Lower leg skin (tissue), 4 donors: ENCODE measurements at places on chromosomes 4 and X.

- DNase-seq = no peak
Measured at GRCh38 chr4:137421796-137422195, 110.5 kb downstream of the PCDH18 start.

DNA sequence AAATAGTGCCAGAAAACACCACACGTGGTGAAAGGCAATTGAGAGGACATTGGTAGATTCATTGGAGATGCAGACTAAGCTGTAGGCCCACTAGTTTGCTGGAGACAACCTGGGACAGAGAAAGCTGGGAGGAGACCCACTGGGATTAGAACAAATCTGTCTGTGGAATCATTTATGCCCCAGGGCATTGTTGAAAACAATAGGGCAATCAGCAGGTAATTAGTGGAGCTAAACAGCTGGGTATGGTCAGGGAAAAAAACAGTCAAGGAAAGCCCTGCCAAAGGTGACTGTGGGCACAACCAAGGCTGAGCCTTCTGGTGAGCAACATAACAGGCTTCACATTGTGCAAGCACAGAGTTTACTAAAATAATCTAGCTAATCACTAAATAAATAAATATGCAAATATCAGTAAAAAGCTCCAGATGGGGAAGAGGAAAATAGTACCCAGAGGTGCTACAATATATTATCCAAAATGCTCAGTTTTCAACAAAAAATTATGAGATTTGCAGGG lies 9.0 kb downstream of the TCEAL3 start:
- DNase-seq = no peak

- no peak for DNase-seq
Measured at GRCh38 chr4:25154594-25155265, 5.5 kb downstream of the SEPSECS start.

DNA sequence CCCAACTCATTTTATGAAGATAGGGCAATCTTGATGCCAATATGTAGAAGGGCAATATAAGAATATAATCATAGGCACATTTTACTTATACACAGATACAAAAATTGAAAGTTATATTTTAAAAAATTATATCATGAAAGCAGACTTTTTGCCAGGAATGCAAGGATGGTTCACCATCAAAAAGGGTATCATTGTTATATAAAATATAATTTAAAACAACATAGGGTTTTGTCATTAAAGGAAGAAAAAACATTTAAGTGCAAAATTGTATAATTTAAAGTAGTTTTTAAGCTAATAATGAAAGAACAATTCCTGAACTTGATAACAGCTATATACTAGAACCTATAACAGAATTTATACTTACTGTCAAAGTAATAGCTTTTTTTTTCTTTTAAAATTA lies 15.9 kb downstream of the AREG start:
- DNase-seq = no peak

GRCh38 chr4:151530230-151530629 lies 121.3 kb downstream of the FHIP1A start:
- DNase-seq = no peak
